B cell (primary cell): ENCODE measurements at places on chromosomes 6 and 20. TPM values are rescaled to one million over a fixed set of nuclear protein-coding genes. Genes with fewer than 3 reads are reported as not detected.

ARMH2 gene
- total RNA-seq, result 5.0 and 6.4 TPM in 2 replicates

HSPA1A gene
- total RNA-seq, result 58.8 and 61.2 TPM in 2 replicates

DCBLD1 gene
- 0.37 and 1.2 TPM in 2 replicates for total RNA-seq

ID1 gene
- 3.4 and 4.4 TPM in 2 replicates for total RNA-seq

BPIFB4 gene
- not detected in 2 replicates for total RNA-seq

RBM24 gene
- total RNA-seq, result not detected in 2 replicates

GRCh38 chr6:123616942-123617341 lies 19.8 kb downstream of the TRDN start:
- no peaks in the 10 kb centered on the region for H3K27me3 ChIP-seq
- H3K4me1 ChIP-seq, result no peaks in the 10 kb centered on the region
- DNase-seq, result no peak

DNA sequence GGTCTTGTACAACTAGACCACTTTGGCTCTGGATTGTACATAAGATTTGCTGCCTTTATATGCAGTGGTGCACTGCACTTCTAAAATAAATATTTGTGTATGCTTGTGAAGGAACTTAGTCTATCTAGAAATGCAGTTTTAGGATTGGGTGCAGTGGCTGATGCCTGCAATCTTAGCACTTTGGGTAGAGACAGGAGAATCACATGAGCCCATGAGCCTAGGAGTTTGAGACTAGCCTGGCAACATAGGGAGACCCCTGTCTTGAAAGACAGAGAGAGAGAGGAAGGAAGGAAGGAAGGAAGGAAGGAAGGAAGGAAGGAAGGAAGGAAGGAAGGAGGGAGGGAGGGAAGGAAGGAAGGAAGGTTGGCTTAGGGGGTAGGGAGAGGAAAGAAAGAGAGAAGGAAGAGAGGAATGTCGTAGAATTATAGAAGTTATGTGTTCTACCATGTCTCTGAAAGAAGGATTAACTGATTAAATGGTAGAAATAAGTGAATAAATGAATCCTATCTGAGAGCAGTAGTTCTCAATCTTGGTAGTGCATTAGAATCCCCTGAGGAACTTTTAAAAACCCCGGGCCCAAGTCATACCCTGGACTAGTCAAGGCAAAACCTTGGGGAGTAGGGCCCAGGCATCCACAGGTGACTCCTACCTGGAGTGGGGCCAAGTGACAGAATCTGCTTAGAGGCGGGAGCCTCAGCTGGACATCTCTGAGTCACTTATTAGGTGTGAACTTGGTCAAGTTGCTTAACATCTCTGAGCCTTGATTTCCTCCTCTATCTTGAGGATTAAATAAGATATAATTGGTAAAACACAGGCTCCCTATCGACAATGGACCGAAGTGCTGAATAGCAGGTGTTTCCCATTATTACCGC lies 130.3 kb downstream of the ZNF217 start:
- H3K4me1 ChIP-seq, result no peaks in the 10 kb centered on the region
- H3K27me3 ChIP-seq, result no peaks in the 10 kb centered on the region
- no peak overlapping the region for H3K4me3 ChIP-seq
- no peak for DNase-seq
- H3K36me3 ChIP-seq, result no peaks in the 10 kb centered on the region

GRCh38 chr6:75171567-75171966 lies 34.3 kb downstream of the COL12A1 start:
- H3K27ac ChIP-seq, result no peak overlapping the region
- H3K27me3 ChIP-seq, result no peaks in the 10 kb centered on the region
- no peak overlapping the region for H3K4me3 ChIP-seq

DNA sequence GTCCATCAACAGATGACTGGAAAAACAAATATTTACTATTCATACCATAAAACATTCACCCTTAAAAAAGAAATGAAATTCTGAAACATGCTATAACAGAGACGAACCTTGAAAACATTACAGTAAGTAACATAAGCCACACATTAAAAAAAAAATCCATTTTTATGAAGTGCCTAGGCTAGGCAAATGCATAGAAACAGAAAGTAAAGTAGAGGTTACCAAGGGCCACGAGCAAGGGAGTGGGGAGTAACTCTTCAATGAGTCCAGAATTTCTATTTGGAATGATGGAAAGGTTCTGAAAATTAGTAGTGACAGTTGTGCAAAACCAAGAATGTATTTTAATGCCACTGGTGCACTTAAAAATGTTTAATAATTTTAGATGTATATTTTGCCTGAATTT lies 47.7 kb downstream of the STAU1 start:
- H3K4me3 ChIP-seq, result no peak overlapping the region
- peak overlapping the region; percentile 41 for H3K27ac ChIP-seq
- peaks cover 3% of the 10 kb centered on the region for H3K36me3 ChIP-seq

- no peaks in the 10 kb centered on the region for H3K27me3 ChIP-seq
- H3K4me1 ChIP-seq, result peaks cover 51% of the 10 kb centered on the region
- no peaks in the 10 kb centered on the region for H3K36me3 ChIP-seq
- H3K27ac ChIP-seq, result no peak overlapping the region
- no peak for DNase-seq
These were observed 524.5 kb downstream of the CD83 start for GRCh38 chr6:14642136-14642505.

DNA sequence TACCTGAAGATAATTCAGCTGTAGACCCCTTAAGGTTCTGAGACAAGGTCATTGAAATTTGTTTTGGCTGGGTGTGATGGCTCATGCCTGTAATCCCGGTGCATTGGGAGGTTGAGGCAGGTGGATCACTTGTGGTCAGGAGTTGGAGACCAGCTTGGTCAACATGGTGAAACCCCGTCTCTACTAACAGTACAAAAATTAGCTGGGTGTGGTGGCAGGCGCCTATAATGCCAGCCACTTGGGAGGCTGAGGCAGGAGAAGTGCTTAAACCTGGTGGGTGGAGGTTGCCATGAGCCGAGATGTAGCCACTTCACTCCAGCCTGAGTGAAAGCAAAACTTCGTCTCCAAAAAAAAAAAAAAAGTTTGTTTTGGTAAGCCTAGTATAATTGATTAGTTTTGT lies 11.0 kb downstream of the SRSF3 start:
- no peak for DNase-seq
- peaks cover 91% of the 10 kb centered on the region for H3K36me3 ChIP-seq
- no peaks in the 10 kb centered on the region for H3K27me3 ChIP-seq
- H3K4me1 ChIP-seq, result peaks cover 12% of the 10 kb centered on the region

- H3K4me1 ChIP-seq, result no peaks in the 10 kb centered on the region
- H3K27ac ChIP-seq, result no peak overlapping the region
These were observed 65.3 kb upstream of the MLN start for GRCh38 chr6:33869121-33869520.

DNA sequence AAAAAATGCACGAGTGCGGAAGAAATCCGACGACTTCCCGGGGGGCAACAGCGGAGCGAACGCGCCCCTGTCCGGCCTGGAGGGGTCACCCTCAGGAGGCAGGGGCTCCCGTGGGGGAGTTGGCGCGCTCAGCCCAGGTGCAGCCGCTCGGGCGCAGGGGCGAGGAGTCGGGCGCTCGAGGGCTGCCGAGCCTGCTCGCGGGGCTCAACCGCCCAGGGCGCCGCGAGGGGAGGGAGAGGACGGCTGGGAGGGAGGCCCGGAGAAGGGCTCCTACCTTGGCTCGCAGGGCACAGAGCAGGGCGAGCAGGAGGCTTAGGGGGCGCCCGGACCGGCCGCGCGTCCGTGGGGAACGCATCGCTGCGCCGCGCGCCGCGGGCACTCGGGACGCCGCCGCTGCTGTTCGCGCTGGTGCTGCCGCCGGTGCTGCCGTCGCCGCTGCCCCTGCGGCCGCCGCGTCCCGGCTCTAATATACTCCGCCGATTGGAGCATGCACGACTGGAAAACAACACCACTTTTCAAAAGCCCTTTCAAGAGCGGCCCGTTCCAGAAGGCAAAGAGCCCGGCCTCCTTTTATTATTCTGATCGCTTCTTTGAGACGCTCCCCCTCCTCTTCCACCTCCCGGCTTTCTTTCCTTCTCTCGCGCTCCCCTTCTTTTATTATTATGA lies 490 bp downstream of the JAG1 start:
- peaks cover 69% of the 10 kb centered on the region for H3K27me3 ChIP-seq
- DNase-seq, result peak; percentile 26
- peak overlapping the region; percentile 48 for H3K4me3 ChIP-seq

DNA sequence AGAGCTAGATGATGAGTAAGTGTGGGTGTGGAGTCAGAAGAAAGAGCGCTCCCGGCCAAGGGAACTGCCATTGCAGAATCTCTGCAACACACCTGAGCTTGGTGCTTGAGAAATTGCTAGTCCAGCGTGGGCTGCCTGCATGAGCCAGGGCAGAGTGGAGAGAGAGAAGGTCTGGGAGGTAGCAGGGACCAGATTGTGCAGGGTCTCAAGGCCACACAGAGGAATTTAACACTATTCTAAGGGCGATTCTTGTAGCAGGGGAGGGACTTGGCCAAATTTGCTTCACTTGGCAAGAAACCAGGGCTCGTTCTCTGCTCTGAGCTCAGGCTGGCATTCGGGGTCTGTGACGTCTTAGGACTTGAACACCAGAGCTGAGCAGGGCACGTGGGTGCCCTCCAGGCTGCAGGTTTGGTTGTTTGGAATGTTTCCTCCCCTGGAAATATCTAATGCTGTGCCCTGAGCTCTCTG lies 53.5 kb downstream of the BCAS4 start:
- H3K27me3 ChIP-seq, result no peaks in the 10 kb centered on the region
- no peak overlapping the region for H3K4me3 ChIP-seq
- H3K36me3 ChIP-seq, result no peaks in the 10 kb centered on the region
- H3K4me1 ChIP-seq, result peaks cover 13% of the 10 kb centered on the region
- no peak overlapping the region for H3K27ac ChIP-seq

- no peak overlapping the region for H3K27ac ChIP-seq
- H3K4me3 ChIP-seq, result no peak overlapping the region
- H3K27me3 ChIP-seq, result no peaks in the 10 kb centered on the region
- peaks cover 54% of the 10 kb centered on the region for H3K4me1 ChIP-seq
- no peak for DNase-seq
These were observed 45.0 kb downstream of the CDS2 start for GRCh38 chr20:5171790-5172164.

- H3K27ac ChIP-seq, result no peak overlapping the region
- peaks cover 35% of the 10 kb centered on the region for H3K27me3 ChIP-seq
- no peak overlapping the region for H3K4me3 ChIP-seq
- no peak for DNase-seq
- H3K36me3 ChIP-seq, result no peaks in the 10 kb centered on the region
- peaks cover 14% of the 10 kb centered on the region for H3K4me1 ChIP-seq
These were observed 4.9 kb downstream of the TUBB2B start for GRCh38 chr6:3222506-3223038.

DNA sequence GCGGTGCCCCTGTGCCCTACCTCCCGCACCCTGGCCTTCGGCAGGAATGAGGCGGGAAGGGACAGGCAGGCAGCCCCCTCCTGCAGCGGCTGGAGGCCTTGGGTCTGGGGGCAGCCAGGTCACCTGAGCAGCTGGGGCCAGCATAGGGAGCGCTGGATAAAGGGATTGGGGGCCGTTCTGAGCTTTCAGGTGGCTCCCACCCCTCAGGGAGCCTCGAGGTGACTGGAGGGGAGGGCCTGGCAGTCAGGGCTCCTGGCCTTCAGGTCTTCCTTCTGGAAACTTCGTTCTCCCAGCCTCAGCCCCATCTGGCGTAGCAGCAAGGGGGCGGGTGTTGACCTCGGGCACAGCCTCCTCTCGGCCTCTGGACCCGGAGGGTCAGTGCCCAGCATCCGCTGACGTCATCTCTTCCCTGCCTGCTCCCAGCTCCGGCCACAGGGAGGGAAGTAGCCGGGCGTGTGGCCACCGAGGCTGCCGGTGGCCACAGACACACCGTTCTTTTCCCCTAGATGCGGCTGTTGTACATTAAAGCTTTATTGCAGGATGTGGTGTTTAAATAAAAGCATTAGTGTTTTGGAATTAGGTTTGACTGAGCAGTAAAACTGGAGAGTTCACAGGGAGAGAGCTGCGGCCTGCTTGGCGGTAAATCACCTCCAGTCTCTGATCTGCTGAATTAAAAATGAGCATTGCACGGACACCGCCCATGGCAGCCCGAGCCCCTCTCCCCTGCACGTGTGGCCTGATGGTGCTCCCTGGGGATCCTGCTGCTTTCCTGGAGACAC lies 80.0 kb upstream of the GATA5 start:
- no peaks in the 10 kb centered on the region for H3K27me3 ChIP-seq
- peaks cover 12% of the 10 kb centered on the region for H3K4me1 ChIP-seq
- H3K4me3 ChIP-seq, result no peak overlapping the region

DNA sequence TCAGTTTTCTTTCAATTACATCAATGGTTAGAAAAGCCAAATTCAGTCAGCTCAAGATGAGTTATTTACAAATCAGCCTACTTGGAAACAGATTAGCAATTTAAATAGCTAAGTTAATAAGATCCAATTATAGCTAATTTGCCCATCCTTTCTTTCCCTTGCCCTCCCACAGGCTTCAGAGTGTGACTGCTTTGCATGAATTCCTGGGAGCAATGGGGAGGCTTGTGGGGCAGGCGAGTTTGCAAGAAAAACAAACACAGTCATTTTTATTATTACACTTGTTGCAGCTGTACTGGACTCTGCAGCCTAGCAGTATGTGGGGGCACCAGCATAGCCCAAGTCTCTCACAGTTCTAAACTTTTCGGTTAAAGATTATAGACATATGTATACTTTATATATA lies 219.0 kb downstream of the NKAIN2 start:
- DNase-seq, result no peak
- no peaks in the 10 kb centered on the region for H3K36me3 ChIP-seq
- H3K27me3 ChIP-seq, result no peaks in the 10 kb centered on the region

DNA sequence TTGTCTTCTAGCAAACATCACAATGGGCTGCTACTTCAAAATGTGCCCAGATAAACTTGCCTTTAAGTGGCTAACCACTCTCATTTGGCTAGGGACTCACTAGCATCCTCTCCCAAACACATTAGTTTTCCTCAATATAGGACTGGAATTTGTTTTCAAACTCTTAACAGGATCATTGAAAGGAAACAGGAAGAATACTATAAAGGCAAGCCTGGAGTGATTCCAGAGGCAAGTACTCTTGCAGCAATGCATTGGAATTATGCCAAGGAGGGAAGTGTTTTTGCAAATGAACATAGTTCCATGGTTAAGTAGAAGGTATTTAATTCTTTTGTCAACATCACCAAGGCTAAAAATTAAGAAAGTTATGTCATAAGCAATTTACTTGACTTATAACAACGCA lies 12.2 kb downstream of the EPHA7 start:
- no peak overlapping the region for H3K4me3 ChIP-seq
- DNase-seq, result no peak
- no peaks in the 10 kb centered on the region for H3K36me3 ChIP-seq
- H3K27ac ChIP-seq, result no peak overlapping the region
